NB4 (cell line): ENCODE measurements at places on chromosomes 2 and 18.

- DNase-seq: no peak
Measured at GRCh38 chr2:44886414-44886813, 55.1 kb upstream of the SIX3 start.

GRCh38 chr18:23826850-23827620, 137.8 kb downstream of the LAMA3 start:
- DNase-seq: no peak

GRCh38 chr18:3061581-3062312, 48.8 kb upstream of the LPIN2 start:
- no peak for DNase-seq

DNA sequence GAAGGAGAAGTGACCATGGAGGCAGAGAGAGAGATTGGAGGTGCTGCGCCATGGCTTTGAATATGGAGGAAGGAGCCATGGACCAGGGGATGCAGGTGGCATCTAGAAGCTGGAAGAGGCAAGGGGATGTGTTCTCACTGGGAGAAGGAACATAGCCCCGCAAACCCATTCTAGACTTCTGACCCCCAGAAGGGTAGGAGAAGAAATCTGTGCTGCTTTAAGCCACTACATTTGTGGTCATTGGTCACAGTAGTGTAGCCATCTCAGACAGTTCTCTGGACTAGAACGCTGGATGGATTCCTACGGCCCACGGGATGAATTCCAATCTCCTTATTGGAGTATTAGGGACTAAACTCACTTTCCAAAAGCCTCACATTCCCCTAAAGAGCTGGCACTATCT, 67.8 kb downstream of the PTGR3 start:
- DNase-seq: no peak

GRCh38 chr2:239985356-239985755, 39.8 kb downstream of the NDUFA10 start:
- no peak for DNase-seq

DNA sequence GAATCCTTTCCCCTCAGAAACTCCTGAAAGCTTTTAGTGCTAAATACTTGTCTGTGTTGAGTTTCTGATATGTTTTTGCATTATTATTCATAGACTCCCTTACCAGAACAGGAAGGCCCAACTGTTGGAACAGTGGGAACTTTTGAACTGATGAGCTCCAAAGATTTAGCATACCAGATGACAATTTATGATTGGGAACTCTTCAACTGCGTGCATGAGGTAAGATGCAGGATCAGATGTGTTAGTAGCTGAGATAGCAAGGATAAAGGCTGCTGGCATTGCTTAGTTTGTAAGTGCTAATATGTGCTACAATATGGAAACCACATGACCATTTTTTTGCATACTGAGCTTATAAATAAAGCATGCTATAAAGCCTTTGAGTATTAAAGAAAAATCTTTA, 49.2 kb upstream of the MAP3K20 start:
- DNase-seq: no peak

- DNase-seq: no peak
Measured at GRCh38 chr2:200750323-200750910, 61.3 kb upstream of the BZW1 start.
